M059J (cell line): ENCODE measurements at places on chromosomes 6 and 20. TPM values are rescaled to one million over a fixed set of nuclear protein-coding genes. Genes with fewer than 3 reads are reported as not detected.
A peak's percentile ranks its signal among the peaks of the same experiment; 100 is the strongest.

GRCh38 chr6:142914369-142914768 lies 30.6 kb downstream of the HIVEP2 start:
- no peak for DNase-seq

GRCh38 chr6:138115877-138116660 lies 8.8 kb upstream of the PERP start:
- peak; percentile 74 for DNase-seq

DNA sequence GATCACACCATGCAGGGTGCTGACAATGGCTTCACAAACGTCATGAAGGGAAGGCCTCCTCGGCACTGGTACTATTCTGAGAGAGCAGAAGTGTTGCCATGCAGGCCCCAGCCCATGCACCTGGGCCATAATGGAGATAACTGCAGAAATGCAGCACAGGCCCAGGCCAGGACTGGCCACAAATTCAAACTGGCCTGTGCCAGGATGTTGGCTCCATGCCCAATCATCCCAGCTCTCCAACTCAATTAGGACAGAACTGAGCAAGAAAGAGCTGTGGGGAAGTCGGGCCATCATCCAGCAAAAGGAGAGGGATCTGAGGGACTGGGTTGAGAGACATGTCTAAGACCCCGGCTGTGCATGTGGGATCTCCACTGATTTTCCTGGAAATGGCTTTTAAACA lies 48.9 kb upstream of the SYNDIG1 start:
- no peak for DNase-seq

The EFCAB8 gene
- not detected in 2 replicates for total RNA-seq

DNA sequence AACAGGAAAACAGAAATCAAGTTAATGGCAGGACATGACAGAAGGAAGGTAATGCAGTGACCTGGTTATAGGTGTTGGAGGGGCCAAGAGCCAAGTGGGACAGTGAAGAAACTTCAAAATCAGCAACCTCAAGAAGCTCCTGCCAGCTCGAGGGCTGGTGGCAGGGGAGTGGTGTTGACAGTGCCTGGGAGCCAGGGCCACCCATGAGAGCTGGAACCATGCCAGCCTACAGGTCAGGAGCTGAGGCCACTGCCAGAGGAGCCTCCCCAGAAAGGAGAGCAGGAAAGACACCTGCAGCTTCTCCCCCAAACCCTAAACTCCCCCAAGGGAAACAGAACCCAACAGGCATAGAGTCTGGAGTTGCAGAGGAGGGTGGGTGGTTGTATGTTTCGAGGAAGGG lies 262.1 kb downstream of the LRFN2 start:
- DNase-seq: no peak

The NRSN1 gene
- total RNA-seq: not detected in 2 replicates

The KHDC1L gene
- total RNA-seq: not detected in 2 replicates

The TNFRSF6B gene
- total RNA-seq: 1.9 TPM in 1 of 2 replicates, not detected in the other

- DNase-seq: no peak
Observed at GRCh38 chr20:46013322-46013828, 4.7 kb downstream of the MMP9 start.

DNA sequence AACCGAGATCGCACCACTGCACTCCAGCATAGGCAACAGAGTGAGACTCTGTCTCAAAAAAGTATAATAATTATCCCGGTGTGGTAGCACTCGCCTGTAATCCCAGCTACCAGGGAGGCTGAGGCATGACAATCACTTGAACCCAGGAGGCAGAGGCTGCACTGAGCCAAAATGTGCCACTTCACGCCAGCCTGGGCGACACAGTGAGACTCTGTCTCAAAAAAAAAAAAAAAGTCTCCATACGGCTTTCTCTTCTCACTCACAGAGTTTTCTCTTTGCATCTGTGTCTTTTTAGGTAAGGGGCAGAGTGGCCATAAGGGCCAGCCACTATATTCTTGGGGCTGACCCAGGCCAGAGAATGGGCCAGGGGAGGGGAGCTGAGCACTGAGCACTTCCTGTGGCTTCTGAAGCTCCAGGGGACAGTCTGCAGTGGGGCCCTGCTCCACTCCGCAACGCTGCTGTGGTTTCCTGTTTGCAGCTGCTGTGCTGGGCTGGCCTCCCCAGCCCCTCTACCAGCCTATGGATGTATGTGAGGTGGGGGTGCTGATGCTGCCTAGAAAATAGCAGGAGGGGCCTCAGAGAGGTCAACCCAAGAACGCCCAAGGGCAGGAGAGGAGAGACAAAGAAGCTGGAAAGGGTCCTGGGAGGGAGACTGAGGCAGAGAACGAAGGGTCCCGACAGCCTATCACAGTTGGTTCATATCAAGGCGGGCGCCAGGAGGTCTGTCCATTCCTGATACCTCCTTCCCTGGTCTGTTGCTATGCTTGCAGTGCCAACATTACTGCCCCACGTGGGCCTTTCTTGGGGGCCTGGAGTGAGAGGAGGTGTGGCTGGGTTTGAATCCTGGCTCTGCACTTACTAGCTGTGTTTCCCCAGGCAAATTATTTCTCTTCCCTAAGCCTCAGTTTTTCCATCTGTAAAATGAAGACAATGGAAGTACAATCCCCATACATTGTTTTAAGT lies 16.0 kb downstream of the SLA2 start:
- no peak for DNase-seq

- DNase-seq: peak; percentile 79
Observed at GRCh38 chr6:154479351-154479769, 31.1 kb downstream of the CNKSR3 start.

The HLA-DQA1 gene
- total RNA-seq: not detected in 2 replicates

- DNase-seq: peak; percentile 98
Observed at GRCh38 chr6:33206864-33207551, 1.3 kb upstream of the RING1 start.

DNA sequence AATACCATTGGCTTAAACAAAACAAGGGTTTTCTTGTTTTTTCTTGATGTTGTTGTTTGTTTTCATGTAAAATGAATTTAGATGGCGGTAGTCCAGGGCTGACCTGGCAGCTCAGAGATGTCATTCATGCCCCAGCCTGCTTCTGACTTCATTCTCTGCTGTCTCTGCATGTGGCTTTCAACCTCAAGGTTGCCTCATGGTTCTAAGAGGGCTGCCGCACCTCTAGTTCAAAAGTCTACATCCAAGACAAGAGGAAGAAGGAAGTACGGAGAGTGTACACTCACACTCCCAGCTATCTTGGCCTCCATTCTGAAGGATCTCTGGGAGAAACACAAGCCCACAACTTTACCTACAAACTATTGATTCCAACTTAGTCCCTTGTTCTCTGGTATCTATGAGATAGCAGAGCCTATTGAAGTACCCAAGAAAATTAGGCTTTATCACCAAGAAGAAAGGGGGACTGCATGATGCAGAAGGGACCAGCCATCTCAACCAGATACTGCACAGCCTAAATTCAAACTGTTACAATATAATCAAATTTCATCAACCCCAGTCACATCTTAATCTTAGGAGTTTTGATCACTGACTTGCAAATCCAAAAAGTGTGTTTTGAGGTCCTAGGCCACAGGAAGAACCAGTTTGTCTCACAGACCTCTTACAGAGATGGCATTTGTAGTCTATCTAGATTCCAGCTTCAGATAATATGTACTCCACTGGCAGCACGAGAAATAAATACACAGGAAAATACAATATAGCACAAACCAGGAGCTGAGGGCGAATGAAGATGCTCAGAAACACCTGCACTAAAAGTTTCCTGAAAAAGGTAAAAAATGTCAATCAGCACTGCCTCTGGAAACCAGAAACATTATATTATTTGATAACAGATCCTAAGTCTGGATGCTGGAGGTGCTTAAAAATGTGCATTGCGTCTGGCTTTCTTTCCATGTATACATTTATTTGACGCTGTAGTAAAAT lies 866 bp upstream of the BTN3A3 start:
- DNase-seq: no peak

The HDGFL1 gene
- not detected in 2 replicates for total RNA-seq

The OXT gene
- not detected in 2 replicates for total RNA-seq

The NKX2-2 gene
- 1.7 and 2.6 TPM in 2 replicates for total RNA-seq

The DNMT3B gene
- total RNA-seq: 2.8 and 7.1 TPM in 2 replicates

DNA sequence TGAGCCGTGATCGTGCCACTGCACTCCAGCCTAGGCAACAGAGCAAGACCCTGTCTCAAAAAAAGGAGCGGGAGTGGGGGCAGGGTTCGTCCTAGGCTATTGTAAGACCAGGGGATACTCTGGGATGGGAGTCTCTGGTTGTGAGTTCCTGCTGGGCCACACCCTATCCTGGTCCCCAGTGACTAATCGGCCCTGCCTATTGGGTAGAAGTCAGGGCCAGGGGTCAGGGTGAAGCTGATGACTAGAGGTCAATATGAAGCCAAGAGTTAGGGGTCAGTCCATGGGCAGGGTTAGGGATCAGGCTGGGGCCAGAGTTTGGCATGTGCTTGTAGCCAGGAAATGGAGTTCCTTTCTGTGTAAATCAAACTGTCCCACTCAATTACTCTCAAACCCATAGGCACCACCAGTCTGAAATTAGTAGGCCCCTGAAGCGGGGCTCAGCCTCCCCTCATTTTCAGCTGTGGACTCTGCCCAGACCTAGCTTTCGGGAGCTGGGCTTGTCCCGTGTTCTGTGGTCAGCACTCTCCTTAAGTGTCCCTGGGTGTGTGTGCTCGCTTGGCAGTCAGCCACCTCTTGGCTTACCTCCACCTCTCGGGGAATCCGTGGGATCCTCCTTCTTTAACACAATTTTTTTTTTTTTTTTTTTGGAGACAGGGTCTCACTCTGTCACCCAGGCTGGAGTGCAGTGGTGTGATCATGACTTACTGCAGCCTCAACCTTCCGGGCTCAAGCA lies 1.8 kb downstream of the HSPA12B start:
- DNase-seq: no peak

GRCh38 chr6:13435477-13436246 lies 51.7 kb downstream of the GFOD1 start:
- DNase-seq: no peak

The TENT5A gene
- 64.6 and 97.6 TPM in 2 replicates for total RNA-seq

DNA sequence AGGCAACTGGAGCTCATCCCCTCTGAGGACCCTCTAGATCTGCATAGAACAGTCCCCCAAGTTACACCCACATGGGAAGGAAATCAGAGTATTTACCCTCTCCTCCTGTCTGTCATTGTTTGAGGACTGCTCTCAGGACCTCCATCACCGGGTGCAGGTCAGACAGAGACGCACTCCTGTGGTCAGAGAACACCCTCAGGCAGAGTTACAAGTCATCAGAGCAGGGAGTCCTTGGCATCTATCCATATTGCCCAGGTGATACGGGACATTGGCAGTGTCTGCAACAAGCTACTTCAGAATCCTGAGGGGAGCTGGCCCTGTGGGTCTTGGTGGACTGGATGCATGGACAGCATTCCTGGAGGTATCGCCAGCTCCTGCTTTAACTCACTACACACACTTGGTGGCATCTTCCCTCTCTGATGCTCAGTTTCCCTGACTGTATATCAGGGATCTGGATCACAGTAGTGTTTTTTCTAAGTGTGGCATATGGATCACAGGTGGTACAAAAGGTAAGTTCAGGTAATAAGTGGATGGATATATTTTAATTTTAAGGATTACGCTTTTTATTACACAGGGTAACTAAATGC lies 15.1 kb upstream of the ISM1 start:
- peak; percentile 43 for DNase-seq

DNA sequence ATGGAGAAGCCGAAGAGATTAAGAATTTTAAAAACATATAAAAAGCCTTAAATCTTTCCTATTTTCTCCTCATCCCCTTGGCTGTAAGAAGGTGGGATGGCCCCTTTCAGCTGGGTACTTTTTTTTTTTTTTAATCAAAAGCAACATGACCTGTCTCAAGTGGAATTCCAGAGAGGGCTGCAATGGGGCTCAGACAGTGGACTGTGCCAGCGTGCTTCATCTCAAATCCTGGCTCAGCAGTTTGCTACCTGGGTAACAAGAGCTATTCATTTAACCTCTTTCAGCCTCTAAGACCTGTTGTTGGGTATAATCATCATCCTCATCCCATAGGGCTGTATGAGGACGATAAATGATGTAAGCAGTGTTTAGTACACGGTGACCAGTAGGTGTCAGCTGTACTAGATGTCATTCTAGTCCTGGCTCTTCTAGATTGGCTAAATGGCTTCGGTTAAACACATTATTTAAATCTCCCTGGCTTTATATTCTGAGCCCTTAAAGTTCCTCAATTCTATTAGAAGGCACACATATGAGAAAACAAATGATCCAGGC lies 6.9 kb upstream of the PPP1R3G start:
- peak; percentile 45 for DNase-seq

GRCh38 chr20:20461551-20461950 lies 93.6 kb downstream of the INSM1 start:
- DNase-seq: peak; percentile 11

DNA sequence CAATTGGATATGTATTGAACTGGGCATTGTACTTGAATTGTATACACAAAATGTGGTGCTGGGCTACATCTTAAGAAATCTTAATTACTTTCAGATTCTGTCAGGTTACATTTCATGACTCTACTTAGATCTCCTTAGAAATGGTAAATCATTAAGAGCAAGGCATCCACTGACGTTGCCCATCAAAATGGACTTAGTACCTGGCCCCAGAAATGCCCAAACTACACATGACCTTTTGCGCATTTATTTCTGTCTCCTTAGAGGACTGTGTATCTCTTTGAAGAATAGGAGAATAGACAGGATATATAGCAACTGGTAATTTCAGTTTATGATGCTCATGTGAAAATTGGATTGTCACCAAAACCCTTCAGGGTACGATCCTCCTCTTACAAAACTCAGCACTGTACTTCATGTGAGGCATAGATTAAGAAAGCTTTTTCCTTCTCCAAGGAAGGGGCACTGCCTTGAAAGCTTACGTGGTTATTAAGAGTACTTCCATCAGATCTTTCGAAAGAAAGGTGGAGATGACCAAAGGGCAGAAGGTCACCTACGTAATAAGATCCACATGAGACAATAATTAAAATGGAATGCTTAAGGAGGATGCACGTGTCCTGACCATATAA lies 61.4 kb upstream of the BMP2 start:
- peak; percentile 42 for DNase-seq

The MLIP gene
- total RNA-seq: not detected in 2 replicates

The ACTR5 gene
- 10.6 and 12.0 TPM in 2 replicates for total RNA-seq
